ENCODE measurements at places on chromosomes 16 and 17.
A peak's percentile ranks its signal among the peaks of the same experiment; 100 is the strongest.

DNA sequence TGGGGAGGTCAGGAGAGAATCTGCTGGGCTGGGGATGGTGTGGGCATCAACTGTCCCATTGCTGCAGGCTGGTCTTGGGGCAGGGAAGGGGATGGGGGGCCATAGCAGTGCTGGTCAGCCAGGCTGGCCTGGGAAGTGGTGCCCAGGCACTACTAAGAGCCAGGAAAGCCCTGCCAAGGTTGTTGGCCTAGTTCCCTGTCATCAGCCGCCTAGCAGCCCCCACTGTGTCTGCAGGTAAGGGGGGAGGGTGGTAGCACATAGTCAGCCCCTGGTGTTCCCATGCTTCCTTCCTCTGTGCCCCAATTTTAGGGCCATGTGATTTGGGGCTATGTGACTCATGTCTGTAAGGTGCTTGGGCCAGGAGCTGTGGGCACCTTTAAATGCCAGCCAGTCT, 17.8 kb downstream of the GJD3 start:
- DNase-seq: no peak

- no peak for DNase-seq
Measured at GRCh38 chr16:56424404-56424764, 961 bp downstream of the AMFR start.

- no peak for DNase-seq
Measured at GRCh38 chr16:53964145-53964790, 260.3 kb downstream of the FTO start.

DNA sequence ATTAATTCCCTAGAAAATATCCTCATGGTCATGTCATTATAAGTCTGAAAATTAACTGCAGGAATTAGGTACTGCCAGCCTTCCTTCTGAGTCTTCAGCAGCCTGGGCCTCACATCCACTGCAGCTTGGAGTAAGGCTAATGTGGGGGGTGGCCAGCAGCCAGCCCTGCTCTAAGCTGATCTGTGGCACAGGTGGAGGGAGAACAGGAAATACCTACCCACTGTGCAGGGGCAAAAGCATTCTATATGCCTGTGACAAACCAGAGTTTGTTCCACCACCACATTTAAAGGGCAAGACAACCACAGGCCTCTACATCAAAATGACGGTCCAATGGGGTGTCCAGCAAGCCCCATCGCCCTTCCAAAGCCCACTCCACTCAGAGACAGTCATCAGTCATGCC, 9.4 kb downstream of the NPRL3 start:
- no peak for DNase-seq

- no peak for DNase-seq
Measured at GRCh38 chr16:85173981-85174751, 61.9 kb upstream of the CIBAR2 start.

GRCh38 chr16:66489818-66490217, 60.1 kb downstream of the TK2 start:
- no peak for DNase-seq

- no peak for DNase-seq
Measured at GRCh38 chr16:48381201-48381600, 4.0 kb downstream of the SIAH1 start.

DNA sequence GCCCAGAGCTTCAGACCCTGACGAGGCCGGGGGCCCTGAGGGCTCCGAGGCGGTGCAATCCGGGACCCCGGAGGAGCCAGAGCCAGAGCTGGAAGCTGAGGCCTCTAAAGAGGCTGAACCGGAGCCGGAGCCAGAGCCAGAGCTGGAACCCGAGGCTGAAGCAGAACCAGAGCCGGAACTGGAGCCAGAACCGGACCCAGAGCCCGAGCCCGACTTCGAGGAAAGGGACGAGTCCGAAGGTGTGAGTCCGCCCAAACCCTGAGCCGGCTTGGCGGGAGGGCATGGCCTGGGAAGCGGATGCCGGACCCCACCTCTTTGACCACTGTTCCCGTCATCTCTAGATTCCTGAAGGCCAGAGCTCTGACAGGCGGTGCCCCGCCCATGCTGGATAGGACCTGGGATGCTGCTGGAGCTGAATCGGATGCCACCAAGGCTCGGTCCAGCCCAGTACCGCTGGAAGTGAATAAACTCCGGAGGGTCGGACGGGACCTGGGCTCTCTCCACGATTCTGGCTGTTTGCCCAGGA, 4.4 kb downstream of the NOL3 start:
- DNase-seq: no peak

GRCh38 chr16:71564335-71564967, 12.4 kb downstream of the TAT start:
- no peak for DNase-seq

DNA sequence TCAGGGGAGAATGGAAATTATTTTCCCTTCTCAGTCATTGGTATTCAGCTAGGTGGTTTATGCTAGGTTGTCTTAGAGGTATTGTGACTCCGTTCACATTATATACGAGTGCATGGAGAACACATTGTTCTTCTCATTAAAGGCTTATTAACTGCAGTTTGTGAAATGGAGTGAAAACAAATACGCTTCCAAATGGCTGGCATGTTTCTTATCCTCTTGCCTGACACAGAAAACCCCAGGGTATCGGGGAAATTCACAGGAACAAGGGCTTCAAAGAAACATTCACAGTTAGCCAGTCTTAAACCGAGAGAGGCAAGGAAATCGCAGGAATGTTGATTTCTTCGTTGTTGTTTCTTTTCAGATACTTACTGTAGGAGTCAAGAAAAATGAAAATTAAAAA, 1047.9 kb upstream of the RBFOX1 start:
- no peak for DNase-seq

DNA sequence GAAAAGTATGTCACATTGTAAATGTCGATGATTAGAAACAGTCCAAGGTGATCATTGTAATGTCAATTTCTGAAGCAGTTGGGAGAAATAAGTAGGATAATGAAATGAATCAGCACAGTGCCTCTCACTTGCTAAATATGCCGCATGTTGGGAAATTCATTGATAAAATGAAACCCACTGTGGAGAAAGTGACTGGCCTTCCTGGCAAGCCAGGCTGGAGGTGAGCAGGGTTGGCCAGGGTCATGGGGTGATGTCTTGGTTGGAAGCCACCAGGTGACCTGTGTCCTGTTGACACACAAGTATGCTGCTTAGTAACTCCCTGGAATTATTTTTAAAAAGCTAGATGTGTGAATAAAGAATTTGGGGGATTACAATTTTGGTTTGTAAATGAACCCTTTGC, 14.9 kb upstream of the WNT9B start:
- DNase-seq: no peak

- DNase-seq: no peak
Measured at GRCh38 chr17:39949028-39949427, 13.8 kb upstream of the GSDMA start.

DNA sequence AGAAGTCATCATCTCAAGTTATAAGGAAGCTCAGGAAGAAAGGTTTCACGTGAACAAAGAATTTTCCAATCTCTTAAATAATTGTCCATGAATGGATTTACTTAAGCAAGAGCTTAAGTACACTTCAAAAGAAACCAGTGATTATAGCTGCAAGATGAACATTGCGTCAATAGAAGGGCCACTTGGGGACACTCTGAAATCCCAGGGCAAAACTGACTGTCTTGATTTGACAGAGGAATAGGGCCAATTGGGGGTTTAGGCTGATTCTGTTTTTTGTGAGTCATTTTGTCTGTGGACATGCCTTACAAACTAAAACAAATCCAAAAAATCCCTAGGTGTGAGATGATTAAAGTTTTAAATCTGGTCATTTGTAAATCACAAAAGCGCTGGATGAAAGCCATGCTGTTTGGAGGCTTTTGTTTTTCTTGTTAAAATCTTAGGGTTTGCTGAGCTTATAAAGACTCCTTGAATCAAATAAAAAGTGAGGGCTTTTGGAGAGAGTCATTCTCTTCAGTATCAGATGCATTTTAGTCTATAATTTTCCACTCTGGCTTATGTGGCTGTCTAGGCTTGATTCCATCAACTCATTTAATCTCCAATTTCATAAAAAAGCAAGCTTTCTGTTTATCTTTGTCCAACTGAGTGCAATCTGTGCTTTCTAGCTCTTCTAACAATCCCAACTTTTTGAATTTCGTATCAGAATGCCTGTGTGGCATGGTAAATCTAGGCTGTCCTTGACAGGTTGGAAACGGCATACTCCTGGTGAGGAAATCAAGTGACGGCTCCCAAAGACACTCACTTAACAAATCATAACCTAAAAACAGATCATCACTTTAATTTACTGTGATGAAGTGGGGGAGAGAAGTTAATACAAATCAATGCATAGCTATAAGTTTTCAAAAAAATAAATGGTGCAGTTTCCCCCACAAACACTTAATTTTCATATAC, 98.2 kb upstream of the SOX9 start:
- no peak for DNase-seq

DNA sequence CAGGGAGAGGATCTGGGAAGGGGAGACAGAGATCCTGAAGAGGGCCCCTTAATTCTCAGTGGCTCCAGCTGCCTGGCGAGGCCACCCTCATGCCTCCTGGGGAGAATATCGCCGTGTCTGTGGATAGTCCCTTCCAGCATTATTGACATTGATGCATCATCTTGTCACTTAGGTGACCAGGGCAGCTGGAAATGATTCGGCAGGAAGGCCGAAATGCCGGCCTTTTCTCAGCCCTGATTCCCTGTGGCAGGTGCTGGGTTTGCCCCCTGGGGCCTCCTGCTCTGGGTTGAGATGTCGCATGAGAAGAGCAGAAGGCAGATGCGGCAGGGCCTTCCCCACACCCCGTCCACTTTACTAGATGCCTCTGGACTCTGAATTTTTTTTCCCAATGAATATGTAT, 89.5 kb downstream of the RAP1GAP2 start:
- DNase-seq: no peak

GRCh38 chr16:67528222-67528869, at the start of gene RIPOR1:
Gene RIPOR1, plus strand, starts transcription at chr16:67528829. Its CDS starts 9,618 bp downstream, at chr16:67538447.
- no peak for DNase-seq

- no peak for DNase-seq
Measured at GRCh38 chr16:54239456-54239855, 47.1 kb downstream of the IRX3 start.

DNA sequence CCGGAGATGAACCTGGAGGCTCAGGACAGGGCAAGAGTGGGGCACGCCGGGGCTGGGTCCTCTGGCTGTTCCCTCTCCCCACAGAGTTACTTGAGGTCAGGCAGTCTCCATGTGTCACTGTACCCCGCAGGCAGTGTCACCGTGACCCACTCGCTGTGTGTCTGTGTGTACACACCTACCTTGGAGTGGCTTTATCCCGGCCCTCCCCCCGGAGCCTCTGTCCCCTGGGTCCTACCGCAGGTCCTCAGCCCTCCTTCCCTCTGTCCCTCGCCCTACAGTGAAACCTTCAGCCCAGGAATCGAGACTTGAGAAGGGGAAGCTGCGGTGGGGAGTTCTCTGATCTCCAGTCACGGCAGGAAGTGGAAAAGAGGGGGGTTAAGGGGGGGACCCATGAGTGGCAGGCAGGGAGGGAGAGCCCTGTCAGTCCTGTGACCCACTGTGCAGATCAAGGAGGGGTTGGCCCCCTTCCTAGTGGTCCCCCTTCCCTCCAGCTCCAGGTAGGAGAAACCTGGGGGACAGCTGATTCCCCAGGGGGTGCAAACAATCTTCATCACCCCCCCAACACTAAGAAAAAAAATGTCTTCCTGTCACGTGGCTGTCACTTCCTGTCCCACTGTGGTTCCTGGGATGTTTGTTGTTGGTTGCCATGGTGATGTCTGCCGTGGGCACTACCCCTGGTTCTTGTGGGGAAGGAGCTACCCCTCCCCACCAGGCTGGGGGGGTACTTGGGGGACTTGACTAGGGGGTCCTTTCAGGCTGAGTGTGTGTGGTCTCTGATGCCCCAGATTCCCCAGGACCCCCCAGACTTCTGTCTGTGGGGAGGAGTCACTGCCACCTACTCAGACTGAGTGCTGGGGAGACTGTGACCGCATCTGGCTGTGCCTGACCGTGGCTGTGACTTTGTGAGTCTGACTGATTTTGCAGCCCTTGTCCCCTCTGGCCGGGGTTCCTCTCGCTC, 13.7 kb downstream of the RARA start:
- DNase-seq: peak; percentile 79

- no peak for DNase-seq
Measured at GRCh38 chr16:30927789-30928378, 4.5 kb downstream of the FBXL19 start.

DNA sequence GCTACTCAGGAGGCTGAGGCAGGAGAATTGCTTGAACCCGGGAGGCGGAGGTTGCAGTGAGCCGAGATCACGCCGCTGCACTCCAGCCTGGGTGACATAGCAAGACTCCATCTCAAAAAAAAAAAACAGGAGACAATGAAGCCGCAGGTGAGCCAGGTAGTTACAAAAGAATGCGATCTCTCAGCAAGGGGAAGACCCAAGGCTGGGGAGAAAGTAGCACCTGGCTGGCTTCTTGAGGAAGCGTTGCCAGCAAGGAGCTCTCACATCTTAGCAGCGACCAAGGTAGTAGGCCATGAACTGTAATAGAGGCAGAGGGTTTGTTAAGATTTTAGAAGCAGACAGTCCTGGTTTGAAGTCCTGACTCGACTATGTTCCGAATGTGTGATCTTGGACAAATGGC, 175.0 kb downstream of the AIPL1 start:
- DNase-seq: no peak

DNA sequence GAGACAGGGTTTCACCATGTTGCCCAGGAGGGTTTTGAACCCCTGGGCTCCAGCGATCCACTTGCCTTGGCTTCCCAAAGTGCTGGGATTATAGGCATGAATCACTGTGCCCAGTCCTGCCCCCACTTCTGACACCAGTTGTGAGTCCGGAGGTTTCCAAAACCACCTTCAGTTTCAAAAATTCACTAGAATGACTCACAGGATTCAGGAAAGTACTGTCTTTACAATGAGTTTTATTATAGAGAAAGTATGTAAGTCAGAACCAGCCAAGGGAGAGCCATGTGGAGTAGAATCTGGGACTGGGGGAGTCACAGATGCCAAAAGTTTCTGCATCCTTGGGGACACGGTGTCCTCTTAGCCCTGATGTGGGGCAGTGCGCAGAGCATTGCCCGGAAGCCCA, 55.1 kb downstream of the PLD6 start:
- no peak for DNase-seq

DNA sequence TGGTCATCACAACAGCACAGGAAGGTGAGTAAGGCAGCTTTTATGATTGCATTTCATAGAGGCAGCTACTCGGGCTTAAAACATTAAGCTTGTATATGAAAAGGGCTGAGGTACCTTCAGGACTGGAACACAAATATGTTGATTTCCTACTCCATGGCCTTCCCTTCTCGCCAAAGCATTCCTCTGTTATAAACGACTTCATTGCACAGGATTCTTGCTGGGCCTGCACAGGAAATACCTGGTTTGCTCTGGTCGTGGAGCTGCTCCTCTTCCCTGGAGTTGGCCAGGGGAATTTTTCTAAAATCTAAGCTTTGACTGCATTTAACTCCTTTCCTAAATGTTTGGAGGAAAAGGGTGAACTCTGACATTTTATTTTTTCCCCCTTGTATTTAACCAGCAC, 49.0 kb downstream of the CHD9 start:
- DNase-seq: no peak

DNA sequence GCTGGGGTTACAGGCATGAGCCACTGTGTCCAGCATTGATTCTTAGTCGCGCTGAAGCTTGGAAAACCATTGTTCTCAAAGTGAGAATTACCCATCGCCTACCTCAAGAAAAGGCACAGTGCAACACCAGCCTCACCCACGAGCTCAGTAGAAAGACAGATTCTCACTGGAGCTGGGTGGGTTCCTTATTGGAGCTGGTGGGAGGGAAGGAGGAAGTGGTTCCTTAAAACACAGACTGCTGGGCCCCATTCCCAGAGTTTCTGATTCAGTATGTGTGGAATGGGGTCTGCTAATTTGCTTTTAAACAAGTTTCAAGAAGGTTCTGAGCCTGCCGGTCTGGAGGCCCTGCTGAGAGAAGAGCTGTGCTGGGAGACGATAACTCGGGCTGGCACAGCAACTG, 264.7 kb downstream of the ENGASE start:
- DNase-seq: no peak

Measured in stimulated activated CD8-positive, alpha-beta memory T cell treated with anti-CD3 and anti-CD28 coated beads, Interleukin-15, amount 100 ng/mL, for 4 hours (primary cell).